ENCODE measurements at places on chromosomes 5 and 9.

DNA sequence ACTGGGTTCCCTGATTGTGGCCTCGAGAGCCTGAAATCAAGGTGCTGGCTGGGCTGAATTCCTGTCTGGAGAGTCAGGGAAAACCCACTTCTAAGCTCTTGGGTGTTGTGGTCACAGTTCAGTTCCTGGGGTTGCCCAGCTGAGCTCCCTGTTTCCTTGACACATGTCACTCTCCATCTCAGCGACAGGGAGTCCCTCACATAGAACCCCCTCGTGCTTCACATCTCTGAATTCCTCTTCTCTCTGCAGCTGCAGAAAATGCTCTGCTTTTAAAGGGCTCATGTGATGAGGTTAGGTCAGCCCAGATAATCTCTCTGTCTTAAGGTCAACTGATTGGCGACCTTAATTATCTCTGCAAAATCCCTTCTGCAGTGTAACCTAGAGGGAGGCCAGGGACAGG, 53.5 kb upstream of the NFIL3 start:
- no peak for DNase-seq

GRCh38 chr9:69759021-69759420, 790 bp downstream of the PTAR1 start:
- no peak for DNase-seq

- no peak for DNase-seq
Observed at GRCh38 chr9:110978516-110978915, 59.8 kb downstream of the LPAR1 start.

- no peak for DNase-seq
Observed at GRCh38 chr9:89765211-89765946, 160.6 kb downstream of the GADD45G start.

GRCh38 chr5:158212917-158213316, 354.0 kb upstream of the CLINT1 start:
- DNase-seq: no peak

DNA sequence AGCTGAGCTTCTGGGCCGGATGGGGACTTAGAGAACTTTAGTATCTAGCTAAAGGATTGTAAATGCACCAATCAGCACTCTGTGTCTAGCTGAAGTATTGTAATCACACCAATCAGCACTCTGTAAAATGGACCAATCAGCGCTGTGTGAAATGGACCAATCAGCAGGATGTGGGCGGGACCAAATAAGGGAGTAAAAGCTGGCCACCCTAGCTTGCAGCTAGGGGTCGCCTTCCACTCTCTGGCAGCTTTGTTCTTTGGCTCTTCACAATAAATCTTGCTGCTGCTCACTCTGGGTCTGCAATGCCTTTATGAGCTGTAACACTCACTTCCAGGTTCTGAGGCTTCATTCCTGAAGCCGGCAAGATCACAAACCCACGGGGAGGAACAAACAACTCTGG, 354.0 kb downstream of the PRR16 start:
- DNase-seq: no peak

DNA sequence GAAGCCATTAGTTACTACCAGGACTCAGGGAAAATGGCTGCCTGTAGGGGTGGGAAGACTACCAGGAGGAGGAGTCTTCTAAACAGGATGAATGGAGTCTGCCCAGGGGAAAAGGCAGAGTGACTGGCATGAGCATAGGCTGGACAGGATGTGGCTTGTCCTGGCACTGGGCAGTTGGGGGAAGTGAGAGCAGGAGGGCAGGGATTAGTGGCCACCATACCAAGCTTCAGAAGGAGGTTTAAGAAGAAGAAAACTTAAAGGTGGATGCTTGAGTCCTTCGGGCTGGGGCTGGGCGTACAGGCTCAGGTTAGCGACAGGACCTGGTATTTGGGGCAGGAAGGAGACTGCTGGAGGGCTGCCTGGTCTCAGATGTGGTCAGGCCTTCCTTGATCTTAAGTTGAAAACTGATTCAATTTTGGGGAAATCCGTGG, 5.0 kb upstream of the NSD1 start:
- no peak for DNase-seq

GRCh38 chr5:113213551-113214425, 221.0 kb downstream of the TSSK1B start:
- no peak for DNase-seq

DNA sequence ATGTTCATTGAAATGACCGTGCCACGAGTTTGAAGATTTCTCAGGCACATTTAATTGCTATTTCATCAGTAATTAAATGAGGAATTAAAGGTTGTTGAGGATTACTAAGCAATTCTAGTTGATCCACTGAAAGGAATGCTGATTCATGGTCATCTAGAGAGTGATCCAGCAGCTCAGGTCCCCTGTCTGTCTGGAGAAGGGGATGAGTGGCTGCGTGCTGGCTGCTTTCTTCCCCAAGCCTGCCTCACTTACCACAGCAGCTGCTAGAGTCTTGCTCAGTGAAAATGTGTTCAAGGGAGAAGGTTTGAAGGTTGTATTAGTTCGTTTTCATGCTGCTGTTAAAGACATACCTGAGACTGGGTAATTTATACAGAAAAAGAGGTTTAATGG, 7.8 kb upstream of the TGFBI start:
- DNase-seq: peak; percentile 47

DNA sequence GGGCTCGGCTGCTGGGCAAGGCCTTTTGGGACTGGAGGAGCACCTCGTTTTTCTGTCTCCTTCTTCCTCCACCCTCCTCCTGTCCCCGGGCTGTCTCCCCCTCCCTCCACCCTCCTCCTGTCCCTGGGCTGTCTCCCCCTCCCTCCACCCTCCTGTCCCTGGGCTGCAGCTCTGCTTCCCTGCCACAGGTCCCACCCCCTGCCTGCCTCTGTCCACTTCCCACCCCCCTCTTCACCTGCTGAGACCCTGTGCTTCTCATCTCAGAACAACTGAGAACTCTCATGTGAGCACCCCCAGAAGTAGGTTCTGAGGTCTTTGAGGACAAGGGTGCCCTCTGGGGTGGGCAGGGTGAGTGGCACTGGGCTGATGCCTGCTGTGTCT, 5.8 kb upstream of the TOR4A start:
- no peak for DNase-seq

- DNase-seq: no peak
Observed at GRCh38 chr5:658103-658502, 35.0 kb downstream of the TPPP start.
